ENCODE measurements at places on chromosomes 3 and 15.

GRCh38 chr15:70589221-70589620 is 174.1 kb downstream of the UACA start:
- DNase-seq = no peak

- no peak for DNase-seq
These were observed 79.9 kb downstream of the IGF1R start for GRCh38 chr15:98728082-98728810.

DNA sequence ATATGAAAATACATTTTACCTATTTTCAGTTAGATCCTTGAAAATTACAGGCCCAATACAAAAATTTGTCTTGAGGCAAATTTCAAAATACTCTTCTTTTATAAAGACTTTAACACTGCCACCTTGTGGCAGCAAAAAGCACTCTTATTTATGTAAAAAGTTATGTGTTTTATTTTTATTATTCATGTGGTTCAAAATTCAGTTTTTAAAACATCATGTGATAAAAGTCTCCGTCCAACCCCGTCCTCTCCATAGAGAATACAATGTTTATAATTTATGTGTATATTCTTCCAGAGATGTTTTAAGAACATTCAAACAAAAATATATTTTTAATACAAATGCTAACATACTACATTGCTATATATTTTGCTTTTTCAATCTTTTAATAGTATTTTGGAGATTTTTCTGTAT is 36.9 kb upstream of the TRIM59 start:
- no peak for DNase-seq

DNA sequence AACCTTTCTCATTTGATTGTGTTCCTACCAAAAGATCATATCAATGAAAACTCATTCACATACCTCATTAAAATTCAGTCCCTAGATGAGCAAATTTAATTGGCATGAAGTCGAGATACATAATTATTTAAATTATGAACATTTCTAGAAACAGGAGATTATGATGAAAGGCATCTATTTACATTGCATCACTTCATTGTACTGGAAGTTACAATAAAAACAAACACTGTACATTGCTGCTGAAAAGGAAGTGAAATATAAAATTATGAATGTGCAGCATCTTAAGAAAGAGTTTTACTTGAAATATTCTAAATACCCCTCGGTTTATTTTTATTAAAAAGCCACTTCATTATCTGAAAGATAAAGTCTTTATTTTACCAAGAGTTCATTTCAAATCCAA is 163.4 kb upstream of the ZNF385D start:
- no peak for DNase-seq

DNA sequence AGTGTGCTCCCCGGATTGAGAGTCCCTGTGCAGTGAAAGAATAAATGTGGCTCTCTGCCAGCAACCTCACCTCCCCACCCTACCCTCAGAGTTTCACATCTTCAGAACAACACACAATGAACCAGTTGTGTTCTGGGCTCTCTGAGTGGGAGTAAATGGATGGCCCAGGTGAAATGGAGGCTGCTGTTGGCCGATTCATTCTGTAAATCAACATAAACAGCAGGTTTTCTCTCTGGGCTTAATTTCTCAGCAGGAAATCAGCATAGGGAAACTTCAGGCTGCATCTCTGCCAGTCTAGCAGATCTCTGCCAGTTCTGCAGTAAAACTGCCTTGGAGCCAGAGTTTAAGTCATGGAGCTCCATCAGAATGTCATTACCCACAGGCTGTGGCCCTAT is 54.6 kb upstream of the FURIN start:
- no peak for DNase-seq

DNA sequence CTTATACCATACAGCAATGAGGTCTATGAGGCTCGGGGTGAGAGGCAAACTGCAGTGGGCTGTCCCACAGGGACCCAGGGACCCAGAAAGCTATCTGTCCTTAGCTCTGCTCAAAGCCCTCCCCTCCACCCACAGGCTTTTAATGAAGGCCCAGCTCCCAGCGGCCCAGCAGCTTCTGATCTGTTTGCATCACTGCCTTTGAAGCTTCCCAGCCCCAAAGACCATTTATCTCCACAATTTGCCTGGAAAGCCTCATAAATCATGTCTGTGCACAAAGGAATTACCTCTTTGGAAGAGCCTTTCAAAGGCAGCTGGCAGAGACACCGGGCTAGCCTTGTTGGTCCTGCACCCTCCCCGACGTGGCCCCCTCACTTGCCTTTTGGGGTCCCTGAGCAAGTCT is 123.9 kb downstream of the RAB11A start:
- no peak for DNase-seq

DNA sequence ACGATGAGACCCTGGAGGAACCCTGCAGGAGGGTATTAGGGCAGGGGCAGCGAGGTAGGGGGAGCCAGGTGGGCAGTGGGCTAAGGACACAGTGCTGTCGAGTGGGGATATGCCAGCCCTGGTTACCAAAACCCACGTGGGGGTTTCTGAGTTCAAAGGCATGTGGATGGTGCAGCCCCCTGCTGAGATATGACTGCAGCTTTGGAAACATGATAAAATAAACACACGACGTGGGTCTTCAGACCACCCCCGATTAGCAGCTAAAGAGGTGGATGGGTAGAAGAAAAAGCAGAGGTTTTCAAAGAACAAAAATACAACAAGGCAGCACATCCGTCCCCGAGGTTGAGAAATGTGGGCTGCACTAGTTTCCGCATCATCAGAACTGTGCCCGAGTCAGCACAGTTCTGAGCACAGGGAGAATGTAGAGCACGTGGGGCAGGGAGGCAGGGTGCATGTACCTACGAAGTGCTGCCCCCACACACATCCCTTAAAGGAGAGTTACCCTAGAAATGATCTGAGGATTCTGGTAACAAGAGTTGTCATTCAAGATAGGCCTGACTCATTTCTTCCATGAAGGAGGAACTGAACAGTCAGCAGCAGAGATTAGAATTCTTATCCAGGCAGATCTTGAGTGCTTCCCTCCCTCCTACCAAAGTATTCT is 121.3 kb downstream of the RPLP1 start:
- DNase-seq = no peak

DNA sequence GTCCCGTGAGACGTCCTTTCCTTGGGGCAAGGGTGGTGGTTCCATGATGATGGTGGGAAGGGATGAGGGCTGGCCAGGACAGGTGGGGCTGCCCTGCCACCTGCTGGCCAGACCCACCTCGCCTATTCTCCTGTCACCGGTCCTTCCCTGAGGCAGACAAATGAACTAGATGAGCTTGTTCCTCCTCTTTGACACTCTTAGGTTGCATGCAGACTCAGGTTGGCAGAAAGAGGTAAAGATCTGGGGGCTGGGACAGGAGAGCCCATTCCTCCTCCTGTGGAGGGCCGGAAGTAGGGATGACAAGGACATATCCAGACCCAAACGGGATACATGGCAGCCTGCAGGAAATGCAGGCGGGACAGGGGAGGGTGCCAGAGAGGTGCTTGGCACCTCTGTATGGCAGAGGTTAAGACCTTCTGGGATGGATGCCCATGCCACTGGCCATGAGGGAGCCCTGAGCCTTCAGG is 38.6 kb downstream of the ACSBG1 start:
- DNase-seq = no peak

GRCh38 chr3:160755776-160756304 is at the start of gene PPM1L:
Gene PPM1L, plus strand, starts transcription at chr3:160756231.
- no peak for DNase-seq

DNA sequence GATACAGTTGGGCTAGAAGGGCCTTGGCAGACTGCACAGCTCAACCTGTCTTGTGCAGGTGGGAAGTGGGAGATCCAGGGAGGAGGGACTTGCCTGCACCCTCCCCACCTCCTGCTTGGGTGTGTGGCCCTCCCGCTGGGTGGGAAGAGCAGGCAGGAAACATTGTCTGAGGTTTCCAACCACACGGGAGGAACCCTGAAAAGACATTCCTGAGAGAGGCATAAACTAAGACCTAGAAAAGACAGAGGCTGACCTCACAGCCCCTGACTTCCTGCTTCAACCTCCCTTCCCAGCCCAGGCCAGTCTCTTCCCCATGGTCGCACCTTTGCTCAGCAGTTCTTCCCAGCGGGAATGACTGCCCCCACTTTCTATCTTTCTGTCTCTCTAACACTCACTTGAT is 46.3 kb upstream of the INSYN1 start:
- DNase-seq = no peak

GRCh38 chr3:64578797-64579196 is 109.0 kb downstream of the ADAMTS9 start:
- DNase-seq = no peak

DNA sequence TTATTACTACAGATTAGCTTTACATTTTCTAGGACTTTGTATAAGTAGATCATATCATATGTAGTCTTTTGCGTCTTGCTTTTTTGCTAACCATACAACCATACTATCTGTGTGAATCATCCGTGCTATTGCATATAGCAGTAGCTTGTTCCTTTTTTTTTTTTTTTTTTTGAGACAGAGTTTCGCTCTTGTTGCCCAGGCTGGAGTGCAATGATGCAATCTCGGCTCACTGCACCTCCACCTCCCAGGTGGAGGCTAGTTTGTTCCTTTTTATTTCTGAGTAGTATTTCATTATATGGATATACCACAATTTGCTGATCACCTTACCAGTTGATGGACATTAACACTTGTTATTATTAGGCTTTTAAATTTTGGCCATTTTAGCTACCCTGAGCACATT is 54.5 kb upstream of the TBL1XR1 start:
- DNase-seq = no peak

- DNase-seq = no peak
These were observed 31.4 kb downstream of the DIPK2A start for GRCh38 chr3:144003051-144003450.

DNA sequence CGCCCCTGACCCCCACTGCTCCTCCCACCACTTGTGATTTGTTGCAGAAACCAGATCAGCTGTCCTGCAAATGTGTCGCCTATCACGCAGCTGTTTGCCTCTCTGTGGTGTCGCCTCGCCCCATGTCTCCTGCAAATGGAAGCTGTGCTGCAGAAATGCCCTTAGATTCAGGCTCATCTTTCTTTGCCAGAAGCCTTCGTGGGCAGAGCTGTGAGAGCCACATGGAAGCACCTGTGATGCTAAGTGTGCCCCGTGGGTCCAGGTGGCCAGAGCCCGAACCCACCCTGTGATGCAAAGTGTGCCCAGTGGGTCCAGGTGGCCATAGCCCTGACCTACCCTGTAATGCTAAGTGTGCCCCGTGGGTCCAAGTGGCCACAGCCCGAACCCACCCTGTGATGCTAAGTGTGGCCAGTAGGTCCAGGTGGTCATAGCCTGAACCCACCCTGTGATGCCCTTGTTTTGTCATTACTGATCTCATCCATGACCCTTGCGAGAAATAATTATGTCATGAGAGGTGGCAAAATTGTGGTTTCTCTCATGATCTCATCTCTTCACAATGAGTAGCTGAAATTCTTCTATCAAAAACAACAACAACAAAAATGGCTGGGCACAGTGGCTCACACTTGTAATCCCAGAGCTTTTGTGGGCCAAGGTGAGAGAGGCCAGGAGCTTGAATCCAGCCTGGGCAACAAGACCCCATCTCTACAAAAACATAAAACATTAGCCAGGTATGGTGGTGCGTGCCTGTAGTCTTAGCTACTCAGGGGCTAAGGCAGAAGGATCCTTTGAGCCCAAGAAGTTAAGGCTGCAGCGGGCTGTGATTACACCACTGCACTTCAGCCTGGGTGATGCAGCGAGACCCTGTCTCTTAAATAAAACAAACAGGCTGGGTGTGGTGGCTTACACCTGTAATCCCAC is 187.4 kb downstream of the GOLGA6L6 start:
- no peak for DNase-seq

DNA sequence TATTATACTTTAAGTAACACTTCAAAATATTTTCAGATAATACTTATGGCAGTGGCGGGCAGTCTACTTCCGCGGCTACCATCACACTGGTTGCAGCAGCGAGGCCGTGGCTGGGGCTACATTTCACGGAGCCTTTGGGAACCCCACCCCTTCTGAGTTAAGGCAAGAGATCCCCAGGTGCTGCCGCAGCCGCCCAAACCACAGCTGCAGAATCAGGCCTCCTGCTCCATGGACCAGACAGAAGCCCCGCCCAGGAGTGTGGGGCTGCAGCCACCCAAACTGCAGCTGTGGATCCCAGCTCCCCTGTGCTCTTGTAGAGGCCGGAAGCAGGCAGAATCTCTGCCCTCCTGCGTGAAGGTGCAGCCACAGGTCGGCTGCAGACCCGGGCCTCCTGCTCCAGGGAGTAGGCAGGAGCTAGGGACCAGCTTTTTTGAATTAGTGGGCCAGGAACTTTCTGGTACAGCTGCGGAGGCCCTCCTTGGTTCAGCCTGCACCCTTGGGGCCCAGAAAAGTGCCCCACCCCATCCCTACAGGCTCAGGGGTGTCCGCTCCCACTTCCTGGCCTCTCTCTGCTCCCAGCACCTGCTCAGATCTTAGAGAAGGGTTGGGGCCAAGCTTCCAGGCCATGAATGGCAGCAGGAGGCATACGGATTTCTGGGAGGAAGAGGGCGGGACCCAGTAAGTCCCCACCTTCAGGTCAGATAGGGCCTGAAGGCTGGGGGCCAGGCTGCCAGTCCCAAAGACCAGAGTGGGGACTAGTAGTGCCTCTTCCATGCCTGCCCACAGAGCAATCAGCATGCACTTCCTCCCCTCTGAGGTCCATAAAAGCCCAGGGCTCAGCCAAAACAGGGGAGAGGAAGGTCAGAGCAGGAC is 1188.8 kb upstream of the CADM2 start:
- DNase-seq = no peak

DNA sequence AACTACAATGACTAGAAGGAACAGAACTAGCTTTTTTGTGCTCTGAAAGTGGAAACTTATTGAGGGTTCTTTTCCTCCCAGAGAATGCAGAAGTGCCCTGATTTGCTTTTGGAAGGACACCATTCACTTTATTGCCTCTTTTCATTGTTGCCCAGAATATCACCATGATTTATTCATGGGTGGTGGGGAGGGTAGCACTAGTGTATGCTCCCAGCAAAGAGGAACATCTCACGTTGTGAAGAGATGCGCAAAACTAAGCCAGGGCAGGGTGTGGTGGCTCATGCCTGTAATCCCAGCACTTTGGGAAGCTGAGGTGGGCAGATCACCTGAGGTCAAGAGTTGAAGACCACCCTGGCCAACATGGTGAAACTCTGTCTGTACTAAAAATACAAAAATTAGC is 31.4 kb downstream of the FLNB start:
- DNase-seq = no peak

- DNase-seq = no peak
These were observed 19.0 kb downstream of the FAN1 start for GRCh38 chr15:30922480-30923311.

DNA sequence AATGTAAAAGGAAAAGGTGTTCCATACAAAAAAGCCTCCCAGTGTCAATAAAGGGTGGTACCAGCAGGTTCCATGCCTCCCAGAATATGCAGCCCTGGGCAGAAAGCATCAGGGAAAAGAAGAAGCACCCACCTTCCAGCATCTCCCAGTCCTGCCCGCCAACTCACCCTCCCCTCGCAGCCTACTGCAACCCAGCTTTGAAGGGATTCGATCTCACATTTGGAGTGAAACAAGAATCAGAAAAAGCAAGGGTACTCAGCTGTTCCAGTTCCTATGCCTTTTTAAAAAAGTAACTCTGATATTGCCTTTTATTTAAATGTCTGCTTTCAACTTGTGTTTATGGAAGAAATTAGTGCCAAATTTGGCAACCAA is 166.9 kb downstream of the ADAMTS17 start:
- no peak for DNase-seq

- no peak for DNase-seq
These were observed 12.1 kb upstream of the POU1F1 start for GRCh38 chr3:87288446-87288845.

GRCh38 chr15:24966364-24967103 is 11.7 kb downstream of the SNRPN start:
- DNase-seq = no peak
